ENCODE measurements at places on chromosomes 2 and 18.

DNA sequence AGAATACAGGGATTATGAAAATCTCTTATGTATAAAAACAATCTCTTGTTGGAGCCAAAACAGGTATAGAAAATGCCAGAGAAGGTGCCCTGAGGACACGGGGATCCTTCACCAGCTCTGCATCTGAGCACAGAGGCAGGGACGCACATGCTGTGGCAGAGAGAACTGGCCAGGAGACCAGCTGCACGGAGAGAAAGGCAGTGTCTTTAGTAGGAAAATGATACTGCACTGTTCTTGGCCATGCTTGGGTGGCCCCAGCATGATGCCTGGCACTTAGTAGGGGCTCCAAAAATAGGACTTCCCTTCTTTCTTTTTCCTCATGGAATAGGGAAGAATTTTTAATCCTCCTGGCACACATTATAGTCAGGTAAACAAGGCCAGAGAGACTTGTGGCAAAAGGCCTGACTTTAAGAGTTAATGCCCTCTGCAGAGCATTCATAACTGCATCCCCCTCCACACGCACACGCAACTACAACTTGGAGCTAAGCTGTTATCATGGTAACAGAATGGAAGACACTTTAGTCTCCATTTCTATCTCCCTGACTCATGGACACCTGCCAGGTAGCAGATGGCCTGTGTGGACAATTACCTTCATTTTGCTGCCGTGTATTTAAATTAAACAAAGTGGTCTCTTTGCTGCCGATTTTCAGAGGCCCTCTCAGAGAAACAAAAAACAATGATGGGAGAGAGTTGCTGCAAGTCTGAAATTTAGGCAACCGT lies 59.7 kb upstream of the DNMT3A start:
- DNase-seq: no peak

DNA sequence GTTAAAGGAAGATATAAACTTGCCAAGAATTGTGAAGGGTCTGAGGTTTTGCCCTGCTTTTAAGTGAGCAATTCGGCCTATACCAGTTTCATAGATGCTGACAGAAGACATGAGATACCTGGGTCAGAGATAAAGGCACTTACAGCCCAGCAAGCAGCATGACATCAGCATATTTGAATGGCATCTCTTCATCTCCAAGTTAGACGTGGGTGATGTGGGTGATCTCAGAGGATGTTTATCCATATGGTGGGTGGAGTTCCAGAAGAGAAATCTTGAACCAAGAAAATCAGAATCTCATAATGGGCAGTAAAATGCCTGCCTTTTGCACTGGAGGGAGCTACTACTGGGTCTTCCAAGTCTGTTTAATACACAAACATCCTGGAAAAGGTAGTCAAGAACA lies 44.7 kb downstream of the GYPC start:
- DNase-seq: no peak

DNA sequence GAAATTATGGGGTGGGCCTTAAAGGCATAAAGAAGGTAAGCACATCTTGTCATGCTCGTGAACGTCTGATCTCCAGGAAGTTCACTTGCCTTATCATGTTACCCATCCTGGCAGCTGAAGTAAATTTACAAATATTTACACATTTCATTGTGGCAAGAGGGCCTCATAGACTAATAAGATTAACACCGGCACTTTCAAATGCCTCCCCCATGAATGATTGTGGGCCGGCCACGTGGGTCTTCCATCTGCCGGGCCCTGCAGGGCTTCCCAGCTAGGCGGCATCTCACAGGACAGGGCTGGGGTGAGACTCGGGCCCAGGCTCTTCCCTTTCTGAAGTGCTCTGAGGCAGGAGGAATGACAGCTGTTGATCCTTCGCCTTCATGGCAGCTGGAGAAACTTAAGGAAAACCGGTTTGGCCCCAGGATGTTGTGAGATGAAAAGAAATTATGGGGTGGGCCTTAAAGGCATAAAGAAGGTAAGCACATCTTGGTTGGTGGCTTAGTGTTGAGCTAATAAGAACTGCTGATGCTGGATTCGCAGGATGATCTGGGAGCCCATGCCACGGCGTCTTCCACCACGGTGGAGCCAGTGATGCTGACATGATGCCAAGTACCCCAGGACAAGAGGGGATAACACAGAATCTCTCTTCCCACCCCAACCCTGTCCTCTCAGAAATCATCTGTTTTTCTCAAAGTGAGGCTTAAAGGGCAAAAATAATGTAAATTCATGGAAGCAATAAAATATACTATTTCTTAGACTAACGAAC lies 176.3 kb downstream of the SEPTIN10 start:
- no peak for DNase-seq

GRCh38 chr2:66134138-66134701 lies 300.7 kb upstream of the MEIS1 start:
- DNase-seq: no peak

- DNase-seq: no peak
Measured at GRCh38 chr2:8222979-8223694, 458.7 kb upstream of the ID2 start.

- no peak for DNase-seq
Measured at GRCh38 chr2:242053921-242054320, 184.4 kb downstream of the RTP5 start.

DNA sequence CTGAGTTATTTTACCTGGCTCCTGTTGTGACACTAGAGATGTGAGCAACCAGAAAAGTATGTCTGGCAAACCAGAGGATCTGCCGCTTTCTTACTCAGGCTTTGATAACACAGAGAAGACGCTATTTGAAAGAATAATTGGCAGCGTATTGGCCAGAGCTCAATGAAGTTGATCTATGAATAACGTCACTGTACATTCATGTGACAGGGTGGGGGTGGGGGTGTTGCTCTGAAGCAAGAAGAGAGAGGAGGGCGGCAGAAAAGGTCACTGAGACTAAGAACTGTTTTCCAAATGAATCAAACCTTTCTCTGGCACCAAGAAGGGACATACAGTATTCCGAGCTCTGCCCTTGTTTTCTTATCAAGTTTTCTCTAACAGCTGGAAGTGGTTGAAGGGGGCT lies 1.7 kb upstream of the ONECUT2 start:
- DNase-seq: no peak

DNA sequence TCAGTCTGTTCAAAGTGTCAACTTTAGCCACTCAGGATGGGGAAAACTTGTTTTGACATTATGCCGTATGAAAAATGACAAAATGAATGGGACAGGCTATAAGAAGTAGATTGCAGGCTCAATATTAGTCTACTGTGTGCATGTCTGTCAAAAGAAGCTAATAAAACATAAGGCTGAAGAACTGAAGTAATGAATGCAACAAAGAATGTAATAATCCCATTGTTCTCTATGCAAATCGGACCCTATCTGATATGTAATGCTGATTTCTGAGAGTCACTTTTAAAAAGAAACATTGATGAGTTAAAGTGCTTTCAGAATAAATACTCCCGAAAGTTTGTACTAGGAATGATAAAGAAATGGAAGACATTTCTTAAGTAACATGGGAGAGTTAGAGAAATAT lies 172.2 kb downstream of the DLGAP1 start:
- no peak for DNase-seq

All from retinal pigment epithelial cell (primary cell).